ENCODE measurements at places on chromosomes 1 and 21.

DNA sequence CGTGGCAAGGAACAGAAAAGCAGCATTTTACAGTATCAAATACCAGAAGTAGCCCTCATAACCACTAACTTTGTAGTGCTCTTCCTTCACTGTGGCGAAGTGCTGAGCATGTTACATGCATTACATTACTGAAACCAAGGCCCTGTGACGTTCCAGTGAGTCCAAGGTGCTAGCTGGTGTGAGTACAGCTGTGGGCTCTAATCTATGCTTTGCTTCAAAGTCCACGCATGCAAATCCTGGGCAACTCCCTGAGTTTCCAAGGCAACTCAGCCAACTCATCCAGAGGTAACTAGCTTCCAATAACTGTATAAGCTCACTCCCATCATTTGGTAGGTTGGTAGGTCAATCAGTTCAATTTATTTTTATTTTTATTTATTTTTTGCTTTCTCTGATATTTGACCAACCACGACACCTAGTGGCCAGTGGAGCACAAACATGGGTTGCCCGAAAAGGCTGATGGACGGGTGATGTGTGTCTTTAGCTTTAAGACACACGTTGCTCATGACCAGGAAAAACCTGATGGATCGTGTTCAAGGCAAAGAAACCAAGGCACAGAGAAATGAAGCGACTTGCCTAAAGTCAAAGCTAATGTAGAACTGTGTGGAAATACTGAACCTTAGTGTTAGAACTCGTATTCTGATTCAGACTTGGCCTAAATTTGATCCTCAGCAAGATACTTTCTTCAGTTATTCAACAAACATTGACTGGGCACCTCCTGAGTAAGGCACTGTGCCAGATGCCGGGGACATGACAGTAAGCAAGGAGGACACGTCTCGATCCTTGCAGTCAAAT, 73.0 kb downstream of the GNG12 start:
- H3K27ac ChIP-seq: peak overlapping the region; percentile 78
- H3K4me3 ChIP-seq: no peak overlapping the region
- no peak for DNase-seq
- no peaks in the 10 kb centered on the region for H3K27me3 ChIP-seq

DNA sequence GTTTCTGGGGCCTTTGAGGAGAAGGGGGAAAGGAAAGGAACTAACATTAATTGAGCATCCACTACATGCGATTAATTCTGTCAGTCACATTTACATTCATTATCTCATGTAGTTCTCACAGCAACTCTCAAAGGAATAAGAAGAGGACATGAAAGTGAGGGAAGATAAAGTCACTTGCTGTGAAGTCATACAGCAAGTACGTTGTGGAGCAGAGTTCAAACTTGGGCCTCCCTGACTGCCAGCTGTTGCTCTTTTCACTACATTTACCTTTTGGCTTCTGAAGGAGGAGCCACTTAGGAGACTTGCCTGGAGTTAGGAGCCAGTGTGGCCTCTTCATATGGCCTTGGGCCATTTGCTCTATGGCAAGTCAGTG, 6.2 kb downstream of the ZNF691 start:
- H3K27ac ChIP-seq: no peak overlapping the region
- no peak overlapping the region for H3K4me3 ChIP-seq
- no peaks in the 10 kb centered on the region for H3K27me3 ChIP-seq
- H3K36me3 ChIP-seq: peaks cover 28% of the 10 kb centered on the region
- peaks cover 3% of the 10 kb centered on the region for H3K4me1 ChIP-seq

DNA sequence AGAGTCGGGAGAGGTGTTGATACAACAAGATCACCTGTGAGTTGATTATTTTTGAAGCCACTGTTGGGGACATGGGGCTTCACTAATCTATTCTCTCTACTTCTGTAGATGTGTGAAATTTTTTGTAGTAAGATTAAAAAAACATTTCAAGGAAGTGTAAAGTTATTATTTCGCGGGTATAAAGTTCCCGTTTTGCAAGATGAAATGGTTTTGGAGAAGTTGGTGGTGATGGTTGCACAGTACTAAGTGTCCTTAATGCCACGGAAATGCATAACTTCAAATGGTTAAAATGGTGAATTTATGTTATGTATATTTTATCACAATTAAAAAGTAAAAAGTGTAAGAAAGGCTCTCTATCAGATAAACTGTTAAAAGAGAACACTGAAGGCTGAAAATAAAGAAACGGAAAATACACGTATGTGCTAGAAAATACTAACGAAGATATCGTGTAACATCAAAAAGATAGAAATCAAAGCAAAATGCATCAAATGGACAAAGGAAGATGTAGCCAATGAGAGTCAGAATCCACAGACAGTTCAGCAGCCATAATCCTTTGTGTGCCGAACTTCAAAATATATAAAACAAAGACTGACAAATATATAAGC, 2.9 kb upstream of the ITGB2 start:
- no peaks in the 10 kb centered on the region for H3K27me3 ChIP-seq
- H3K4me3 ChIP-seq: no peak overlapping the region
- no peak overlapping the region for H3K27ac ChIP-seq
- no peak for DNase-seq
- H3K36me3 ChIP-seq: no peaks in the 10 kb centered on the region

DNA sequence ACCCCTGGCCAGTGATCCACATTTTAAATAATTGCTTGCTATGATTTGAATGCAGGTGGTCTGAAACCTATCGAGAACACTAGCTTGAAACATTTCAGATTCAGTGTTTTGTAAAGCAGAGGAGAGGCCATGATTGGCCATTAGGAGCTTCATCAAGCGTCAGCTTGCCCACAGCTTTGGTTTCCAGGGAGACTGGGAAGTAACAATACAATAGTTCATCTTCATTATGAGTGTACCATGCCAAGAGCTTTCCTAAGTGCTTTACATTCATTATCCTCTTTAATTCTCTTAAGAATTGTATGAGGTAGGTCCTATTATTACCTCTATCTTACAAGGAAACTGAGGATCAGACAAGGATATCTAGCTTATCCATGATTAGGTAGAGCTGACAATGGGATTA, 27.7 kb upstream of the ATP5PO start:
- no peak overlapping the region for H3K27ac ChIP-seq
- H3K4me1 ChIP-seq: peaks cover 22% of the 10 kb centered on the region
- no peaks in the 10 kb centered on the region for H3K27me3 ChIP-seq
- no peaks in the 10 kb centered on the region for H3K36me3 ChIP-seq
- no peak for DNase-seq

DNA sequence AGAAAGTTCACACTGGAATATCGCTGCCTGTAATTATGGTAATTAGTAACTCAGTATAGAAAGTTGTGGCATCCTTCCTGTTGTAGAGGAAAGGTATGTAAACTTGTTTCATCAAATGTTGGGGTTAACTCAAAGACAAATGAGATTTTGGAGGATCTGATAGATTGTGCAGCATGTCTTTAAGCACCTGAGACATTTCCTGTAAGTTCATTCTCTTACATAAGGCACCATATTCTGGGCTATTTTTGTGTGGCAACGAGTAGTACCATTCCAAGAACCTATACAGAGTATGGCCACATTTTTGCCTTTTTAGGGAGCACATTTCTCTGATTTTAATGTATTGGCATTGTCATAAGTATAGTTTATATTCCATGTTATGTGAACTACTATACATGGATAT, 88.8 kb downstream of the CDC14A start:
- H3K27ac ChIP-seq: no peak overlapping the region
- H3K4me1 ChIP-seq: peaks cover 9% of the 10 kb centered on the region
- H3K4me3 ChIP-seq: no peak overlapping the region
- no peaks in the 10 kb centered on the region for H3K27me3 ChIP-seq
- no peak for DNase-seq
- no peaks in the 10 kb centered on the region for H3K36me3 ChIP-seq

GRCh38 chr1:41102653-41103052, 81.1 kb upstream of the SLFNL1 start:
- H3K27me3 ChIP-seq: no peaks in the 10 kb centered on the region
- H3K36me3 ChIP-seq: peaks cover 3% of the 10 kb centered on the region
- no peak overlapping the region for H3K4me3 ChIP-seq
- H3K27ac ChIP-seq: no peak overlapping the region

- DNase-seq: no peak
- H3K36me3 ChIP-seq: no peaks in the 10 kb centered on the region
- no peaks in the 10 kb centered on the region for H3K27me3 ChIP-seq
- H3K4me3 ChIP-seq: no peak overlapping the region
- H3K27ac ChIP-seq: no peak overlapping the region
- no peaks in the 10 kb centered on the region for H3K4me1 ChIP-seq
Measured at GRCh38 chr1:234164098-234164709, 209.1 kb upstream of the COA6 start.

- peak overlapping the region; percentile 97 for H3K4me3 ChIP-seq
- DNase-seq: no peak
- H3K4me1 ChIP-seq: peaks cover 10% of the 10 kb centered on the region
- peaks cover 26% of the 10 kb centered on the region for H3K36me3 ChIP-seq
Measured at GRCh38 chr1:43651902-43652301, 2.0 kb downstream of the KDM4A start.

- peaks cover 4% of the 10 kb centered on the region for H3K4me1 ChIP-seq
- H3K27ac ChIP-seq: no peak overlapping the region
- DNase-seq: no peak
- H3K27me3 ChIP-seq: no peaks in the 10 kb centered on the region
Measured at GRCh38 chr1:225548140-225548857, 104.6 kb downstream of the ENAH start.

DNA sequence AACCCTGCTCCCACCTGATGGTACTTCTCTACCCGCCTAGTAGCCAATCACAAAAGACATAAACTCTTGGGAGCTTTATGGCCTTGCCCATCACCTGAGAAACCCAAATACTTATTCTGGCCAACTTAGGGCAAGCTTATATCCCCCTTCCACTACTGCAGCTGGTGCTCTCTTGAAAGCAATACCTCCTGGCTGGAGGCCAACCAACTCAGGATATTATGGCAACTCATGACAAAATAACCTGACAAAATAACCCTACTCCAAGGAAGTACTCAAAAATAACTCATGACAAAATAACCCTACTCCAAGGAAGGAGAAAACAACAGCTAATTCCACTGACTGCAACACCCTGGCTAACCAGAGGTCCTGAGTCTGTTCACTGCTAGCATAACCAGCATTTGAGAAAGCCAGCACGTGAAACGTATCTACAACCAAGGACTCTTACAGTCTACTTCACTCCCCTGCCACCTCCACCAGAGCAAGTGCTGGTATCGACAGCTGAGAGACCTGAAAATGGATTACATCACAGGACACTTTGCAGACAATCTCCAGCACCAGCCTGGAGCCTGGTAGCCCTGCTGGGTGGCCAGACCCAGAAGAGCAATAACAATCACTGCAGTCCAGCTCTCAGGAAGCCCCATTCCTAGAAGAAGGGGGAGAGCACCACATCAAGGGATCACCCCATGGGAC, 179.9 kb downstream of the COL24A1 start:
- H3K27me3 ChIP-seq: no peaks in the 10 kb centered on the region
- no peak for DNase-seq
- H3K36me3 ChIP-seq: no peaks in the 10 kb centered on the region
- H3K4me3 ChIP-seq: no peak overlapping the region
- no peaks in the 10 kb centered on the region for H3K4me1 ChIP-seq

DNA sequence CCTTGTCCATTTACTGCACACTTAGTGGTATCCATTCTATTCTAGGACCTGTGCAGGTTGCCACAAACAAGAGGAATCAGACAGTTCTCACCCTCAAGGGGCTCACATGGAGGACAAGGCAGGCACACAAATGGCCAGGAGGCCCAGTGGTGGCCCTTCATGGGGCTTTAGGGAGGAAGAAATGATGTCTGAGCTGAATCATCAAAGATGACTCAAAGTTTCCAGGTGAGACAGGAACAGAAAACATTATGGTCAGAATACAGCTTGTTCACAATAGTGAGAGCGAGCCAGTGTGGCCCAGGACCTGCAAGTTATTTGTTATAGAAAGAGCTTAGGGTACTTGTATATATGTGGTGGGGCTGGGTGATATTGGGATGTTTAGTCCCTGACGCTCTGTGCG, 26.4 kb downstream of the SHISAL2A start:
- peaks cover 5% of the 10 kb centered on the region for H3K4me1 ChIP-seq
- H3K4me3 ChIP-seq: no peak overlapping the region
- no peak for DNase-seq
- no peak overlapping the region for H3K27ac ChIP-seq

DNA sequence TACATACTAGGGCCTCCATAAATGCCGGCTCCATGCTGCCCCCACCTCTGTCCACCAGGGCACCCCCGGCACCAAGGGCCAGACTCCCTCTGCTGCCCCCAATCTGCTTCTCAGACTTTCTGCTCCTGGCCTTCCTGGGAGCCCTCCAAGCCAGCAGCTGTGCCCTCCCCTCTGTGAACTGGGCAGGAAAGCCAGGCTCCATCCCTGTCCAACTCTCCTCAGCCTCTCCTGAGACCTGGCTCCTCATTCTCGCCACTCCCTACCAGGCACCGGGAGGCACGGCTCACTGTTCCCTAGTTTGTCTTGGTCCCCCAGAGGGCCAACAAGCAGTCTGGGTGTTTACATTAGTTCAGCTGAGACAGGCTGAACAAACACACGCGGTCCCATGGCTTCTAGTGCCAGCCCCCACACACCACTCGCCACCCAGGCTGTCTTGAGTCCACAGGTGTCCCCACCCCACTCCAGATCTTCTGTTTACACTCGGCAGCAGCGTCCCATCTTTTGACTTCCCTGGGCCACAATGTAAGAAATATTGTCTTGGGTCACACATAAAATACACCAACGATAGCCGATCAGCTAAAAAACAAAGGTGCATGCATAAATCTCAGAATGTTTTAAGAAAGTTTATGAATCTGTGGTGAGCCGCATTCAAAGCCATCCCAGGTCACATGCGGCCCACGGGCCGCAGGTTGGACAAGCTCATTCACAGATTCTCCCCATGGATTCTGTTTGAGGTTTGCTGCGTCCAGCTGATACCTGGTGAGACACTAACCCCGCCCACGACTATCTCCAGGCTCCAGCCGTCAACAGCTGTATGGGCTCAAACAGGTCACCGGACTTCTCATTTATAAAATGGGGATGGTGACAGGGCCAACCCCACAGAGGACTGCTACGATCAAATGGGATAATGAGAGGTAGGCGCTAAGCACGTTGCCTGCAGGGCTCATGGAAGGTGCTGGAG, 29.5 kb upstream of the ECE1 start:
- peak overlapping the region; percentile 74 for H3K27ac ChIP-seq
- H3K27me3 ChIP-seq: no peaks in the 10 kb centered on the region
- no peaks in the 10 kb centered on the region for H3K36me3 ChIP-seq
- H3K4me3 ChIP-seq: no peak overlapping the region
- H3K4me1 ChIP-seq: peaks cover 62% of the 10 kb centered on the region

GRCh38 chr1:29497395-29498125, 261.2 kb downstream of the PTPRU start:
- H3K4me1 ChIP-seq: no peaks in the 10 kb centered on the region
- no peak overlapping the region for H3K4me3 ChIP-seq
- no peak overlapping the region for H3K27ac ChIP-seq
- no peak for DNase-seq
- H3K27me3 ChIP-seq: no peaks in the 10 kb centered on the region

- H3K4me3 ChIP-seq: peak overlapping the region; percentile 81
- peak overlapping the region; percentile 86 for H3K27ac ChIP-seq
- peaks cover 61% of the 10 kb centered on the region for H3K4me1 ChIP-seq
- no peaks in the 10 kb centered on the region for H3K36me3 ChIP-seq
- DNase-seq: peak; percentile 92
- H3K27me3 ChIP-seq: no peaks in the 10 kb centered on the region
Measured at GRCh38 chr1:111739925-111740765, 950 bp upstream of the INKA2 start.
